ENCODE measurements at places on chromosomes 5 and 9.

- no peak for DNase-seq
Measured at GRCh38 chr9:109585796-109586195, 87.7 kb upstream of the PTPN3 start.

DNA sequence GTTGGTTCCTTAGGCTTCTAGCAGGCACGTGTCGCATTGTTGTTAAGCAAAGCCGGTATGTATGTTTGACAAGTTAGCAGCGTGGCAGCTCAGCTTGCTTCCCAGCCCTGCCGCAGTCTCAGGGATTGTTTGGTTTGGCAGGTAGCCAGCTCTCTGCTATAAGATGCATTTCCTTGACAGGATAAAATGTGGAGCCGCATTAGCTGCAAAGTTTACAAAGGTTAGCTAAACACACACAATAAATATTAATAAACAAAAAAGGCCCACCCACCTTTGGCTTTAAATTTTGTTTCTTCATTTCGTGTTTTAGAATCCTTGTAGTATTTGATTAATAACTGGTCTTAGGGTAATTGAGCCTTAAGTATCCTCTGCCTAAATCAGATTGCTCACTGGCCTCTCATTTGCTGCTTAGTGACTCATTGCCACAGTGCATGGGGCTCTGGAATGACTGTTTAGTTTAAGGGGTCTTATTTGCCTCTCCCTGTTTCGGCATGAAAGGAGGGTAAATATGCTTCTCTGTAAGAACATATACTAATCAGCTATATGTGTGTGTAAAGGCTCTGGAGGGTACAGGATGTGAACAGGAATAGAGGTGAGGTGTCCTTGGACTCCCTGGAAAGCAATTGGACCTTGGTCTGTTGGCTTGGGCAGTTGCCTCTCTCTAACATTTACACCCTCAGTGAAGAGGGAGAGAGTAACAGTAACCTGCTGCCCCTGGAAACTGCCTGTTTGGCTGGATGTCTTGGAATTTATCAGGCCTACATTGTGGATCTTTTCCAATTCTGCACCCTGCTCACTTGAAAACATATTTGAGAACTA lies 122.0 kb downstream of the GDNF start:
- peak; percentile 61 for DNase-seq

DNA sequence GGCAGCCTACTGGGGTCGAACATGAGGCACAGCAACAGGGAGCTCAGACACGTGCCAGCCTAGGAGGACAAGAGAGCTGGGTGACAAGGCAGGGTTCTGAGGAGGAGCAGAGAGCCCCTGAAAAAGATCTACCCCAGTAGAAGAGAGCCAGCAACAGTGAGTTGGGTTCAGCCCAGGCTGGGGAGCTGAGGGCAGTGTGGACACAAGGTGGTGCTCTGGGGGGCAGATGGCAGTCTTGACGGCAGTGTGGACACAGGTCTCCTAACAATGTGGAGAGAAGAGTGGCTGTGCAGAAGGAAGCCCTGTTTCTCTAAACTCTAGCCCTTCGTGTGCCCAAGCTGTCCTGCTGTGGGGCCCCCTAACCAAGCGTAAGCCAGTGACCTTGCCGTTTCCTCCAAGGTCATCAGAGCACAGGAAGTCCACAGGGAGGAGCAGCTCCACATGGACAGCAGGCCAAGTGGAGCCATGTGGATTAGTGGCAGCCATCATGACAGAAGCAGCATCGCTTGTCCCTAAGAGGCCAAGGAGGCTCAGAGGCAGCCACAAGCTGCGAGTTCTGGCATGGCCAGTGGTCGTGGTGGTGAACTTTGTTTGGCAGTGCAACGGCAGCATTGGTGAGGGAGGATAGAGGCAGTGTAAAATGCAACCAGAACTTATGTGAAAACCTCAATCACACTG lies 25.1 kb upstream of the LMX1B start:
- no peak for DNase-seq

DNA sequence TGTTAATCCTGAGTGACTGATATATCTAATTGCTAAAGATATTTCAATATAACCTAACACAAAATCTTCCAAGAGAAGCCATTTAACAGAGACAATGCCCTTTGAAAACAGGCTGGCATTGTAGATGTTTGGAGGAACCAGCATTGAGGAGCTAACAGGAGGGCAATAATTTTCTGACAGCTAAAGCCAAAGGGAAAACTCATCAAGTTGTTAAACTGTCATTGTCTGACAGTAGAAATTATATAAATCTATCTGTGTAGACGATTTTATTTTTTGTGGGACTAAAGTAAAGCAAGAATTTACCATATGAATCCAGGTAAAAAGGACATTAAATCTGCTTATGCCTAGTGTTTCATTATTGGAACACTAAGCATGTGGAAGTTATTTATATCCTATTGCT lies 500.2 kb upstream of the NMUR2 start:
- no peak for DNase-seq

DNA sequence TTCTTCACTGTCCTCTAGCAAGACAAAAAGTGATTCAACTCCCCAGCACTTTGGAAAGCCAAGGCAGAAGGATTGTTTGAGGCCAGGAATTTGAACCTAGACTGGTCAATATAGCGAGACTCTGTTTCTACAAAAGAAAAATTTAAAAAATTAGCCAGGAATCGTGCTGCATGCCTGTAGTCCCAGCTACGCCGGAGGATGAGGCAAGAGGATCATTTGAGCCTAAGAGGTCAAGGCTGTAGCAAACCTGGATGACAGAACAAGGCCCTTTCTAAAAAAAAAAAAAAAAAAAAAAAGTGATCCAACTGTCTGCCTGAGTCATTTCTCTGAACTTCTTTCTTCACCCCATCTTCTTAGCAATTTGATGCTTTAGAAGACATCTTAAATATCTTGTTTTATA lies 12.4 kb downstream of the ITGA2 start:
- DNase-seq = no peak

DNA sequence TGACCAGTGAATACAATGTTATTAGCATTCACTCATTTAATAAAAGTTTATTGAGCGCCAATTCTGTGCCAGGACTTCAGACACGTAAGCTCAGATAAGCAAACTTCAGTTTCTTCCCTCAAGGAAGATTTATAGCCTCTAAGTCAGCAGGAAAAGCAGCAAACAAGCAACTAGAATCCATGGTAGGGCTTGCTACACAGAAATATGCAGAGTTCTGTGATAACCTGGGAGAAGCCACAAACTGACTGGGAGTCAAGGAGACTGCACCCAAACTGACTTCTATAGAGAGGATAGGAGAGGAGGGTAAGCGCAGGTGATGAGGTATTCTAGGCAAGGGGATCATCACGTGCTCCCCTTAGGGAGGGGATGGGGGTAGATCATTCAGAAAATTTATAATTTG lies 1.4 kb upstream of the OGN start:
- no peak for DNase-seq
